ENCODE measurements at places on chromosomes 1 and 21.

- no peak for DNase-seq
Measured at GRCh38 chr21:42269386-42269785, 45.8 kb downstream of the TFF3 start.

- no peak for DNase-seq
Measured at GRCh38 chr1:149928401-149928724, 760 bp upstream of the SF3B4 start.

DNA sequence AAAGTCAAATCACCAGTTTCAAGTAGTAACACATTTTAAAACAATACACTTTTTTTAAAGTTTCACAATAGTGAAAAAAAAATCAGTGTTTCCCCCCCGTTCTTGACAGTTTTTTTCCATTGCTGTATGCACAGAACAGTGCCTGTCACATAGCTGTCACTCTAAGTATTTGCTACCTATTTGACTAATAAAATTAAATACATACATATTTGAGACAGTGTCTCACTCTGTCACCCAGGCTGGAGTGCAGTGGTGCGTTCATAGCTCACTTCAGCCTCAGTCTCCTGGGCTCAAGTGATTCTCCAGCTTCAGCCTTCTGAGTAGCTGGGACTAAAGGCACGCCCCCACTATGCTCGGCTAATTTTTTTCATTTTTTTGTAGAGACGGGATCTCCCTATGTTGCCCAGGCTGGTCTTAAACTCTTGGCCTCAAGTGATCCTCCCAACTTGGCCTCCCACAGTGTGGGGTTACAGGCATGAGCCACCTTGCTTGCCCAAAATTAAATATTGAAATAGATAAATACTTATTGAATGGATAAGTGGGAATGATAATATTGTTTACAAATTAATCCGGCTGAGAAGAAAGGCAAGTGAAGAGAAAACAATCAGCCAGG lies 12.6 kb upstream of the RHBG start:
- no peak for DNase-seq

DNA sequence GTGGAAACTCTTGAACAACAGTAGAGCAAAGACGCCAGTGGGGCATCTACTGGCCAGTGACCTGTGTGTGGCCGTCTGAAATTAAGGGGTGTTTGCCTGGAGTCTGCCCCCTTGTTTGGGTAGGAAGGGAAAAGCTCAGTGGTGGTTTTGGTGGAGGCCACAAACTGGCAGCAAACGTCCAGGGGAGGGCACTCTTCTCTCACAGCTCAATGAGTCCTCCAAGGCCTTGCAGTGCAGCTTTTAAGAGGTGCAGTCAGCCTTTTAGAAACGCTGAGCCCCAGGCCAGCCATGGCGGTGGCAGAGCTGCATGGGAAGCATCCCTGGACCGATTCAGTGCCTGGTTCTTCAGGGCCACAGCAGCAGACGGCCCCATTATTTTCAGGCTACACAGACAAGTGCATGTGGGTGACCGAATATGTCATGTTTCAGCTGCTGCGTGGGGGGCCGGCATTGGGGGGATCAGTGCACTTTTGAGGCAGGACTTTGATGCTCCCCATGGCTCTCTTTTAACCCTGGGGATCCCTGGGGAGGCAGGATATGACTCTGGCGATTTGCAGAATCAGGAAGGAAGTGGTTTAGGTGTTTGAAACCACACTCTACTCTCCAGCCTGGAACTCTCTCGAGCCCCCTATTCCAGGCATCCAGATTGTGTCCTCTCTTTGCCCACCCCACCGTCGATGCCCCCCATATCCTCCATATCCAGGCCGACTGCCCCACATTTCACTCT lies 414.0 kb downstream of the PRDM2 start:
- no peak for DNase-seq

DNA sequence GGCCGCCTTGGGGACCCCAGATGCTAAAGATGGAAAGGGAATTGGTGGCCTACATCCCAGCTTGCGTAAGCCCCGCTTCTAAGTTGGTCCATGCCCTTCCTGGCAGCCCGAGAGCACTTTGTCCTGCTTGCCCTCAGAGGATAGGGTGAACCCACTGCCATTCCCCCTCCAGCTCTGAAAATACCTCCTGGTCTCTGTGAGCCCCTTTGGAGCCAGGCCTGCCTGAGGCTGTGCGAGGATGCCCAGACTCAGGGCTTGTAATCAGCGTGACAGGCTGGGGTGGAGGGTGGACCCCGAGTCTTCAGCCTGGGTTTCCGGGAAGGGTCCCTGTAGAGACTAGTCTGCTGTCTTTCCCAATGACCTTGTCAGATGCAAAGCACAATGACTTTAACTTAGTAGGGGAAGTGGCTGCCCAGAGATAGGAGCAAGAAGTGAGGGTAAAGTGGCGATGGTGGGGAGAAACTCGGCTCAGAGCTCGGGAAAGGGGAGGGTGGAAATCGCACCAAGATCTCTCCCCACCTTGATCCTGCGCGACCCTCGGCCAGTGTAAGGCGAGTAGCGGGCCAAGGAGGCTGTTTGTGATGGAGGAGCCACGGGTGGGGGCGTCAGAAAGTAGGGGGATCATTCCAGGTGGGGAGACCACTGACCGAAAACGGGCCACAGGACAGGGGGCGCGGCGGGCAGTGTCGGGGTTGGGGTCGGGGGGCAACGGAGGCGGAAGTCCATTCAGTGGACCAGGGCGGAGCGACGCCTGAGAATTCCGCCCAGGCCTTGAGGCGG lies 2.7 kb upstream of the HES3 start:
- no peak for DNase-seq

DNA sequence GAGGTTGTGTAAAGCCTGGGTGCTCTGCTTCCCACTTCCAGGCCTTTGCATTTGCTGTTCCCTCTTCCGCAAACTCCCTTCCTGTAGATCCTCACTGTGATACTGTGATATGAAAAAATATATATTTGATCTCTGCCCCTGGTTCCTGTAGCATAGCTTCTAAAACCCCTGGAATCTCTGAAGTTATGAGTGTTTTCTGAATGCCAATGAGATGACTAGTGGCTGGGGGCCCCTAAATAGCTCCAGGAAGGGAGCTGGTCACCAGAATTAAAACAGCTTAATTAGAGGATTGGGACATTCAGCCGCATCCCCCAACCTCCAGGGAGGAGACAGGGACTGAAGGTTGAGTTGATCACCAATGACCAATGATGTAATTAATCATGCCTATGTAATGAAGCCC lies 21.9 kb downstream of the DUSP10 start:
- DNase-seq: no peak

DNA sequence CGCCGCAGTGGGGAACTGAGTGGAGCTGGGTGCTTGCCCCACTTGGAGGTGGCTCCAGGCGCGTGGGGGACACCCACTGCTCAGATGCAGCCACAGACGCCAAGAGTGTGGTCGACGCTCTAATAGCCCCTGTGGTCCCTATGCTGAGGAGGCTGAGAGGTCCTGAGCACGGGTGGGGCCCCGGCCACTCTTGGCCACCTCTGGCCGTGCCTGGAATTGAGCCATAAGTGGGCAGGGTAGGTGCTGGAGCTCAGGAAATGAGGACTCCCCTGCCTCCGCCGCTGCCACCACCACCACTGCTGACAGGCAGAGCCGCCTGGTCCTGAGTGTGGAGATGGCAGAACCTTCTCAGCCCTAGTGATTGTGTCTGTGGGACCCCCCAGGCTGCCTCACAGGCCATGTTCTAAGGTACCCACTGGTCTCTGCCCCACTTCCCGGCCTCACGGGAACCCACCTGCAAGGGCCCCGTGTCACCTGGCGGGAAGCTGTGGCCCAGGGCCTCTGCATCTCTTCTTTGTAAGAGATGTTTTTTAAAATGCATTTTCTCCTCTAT lies 34.6 kb upstream of the DIP2A start:
- no peak for DNase-seq

- DNase-seq: no peak
Measured at GRCh38 chr1:93730621-93731020, 49.0 kb upstream of the BCAR3 start.

DNA sequence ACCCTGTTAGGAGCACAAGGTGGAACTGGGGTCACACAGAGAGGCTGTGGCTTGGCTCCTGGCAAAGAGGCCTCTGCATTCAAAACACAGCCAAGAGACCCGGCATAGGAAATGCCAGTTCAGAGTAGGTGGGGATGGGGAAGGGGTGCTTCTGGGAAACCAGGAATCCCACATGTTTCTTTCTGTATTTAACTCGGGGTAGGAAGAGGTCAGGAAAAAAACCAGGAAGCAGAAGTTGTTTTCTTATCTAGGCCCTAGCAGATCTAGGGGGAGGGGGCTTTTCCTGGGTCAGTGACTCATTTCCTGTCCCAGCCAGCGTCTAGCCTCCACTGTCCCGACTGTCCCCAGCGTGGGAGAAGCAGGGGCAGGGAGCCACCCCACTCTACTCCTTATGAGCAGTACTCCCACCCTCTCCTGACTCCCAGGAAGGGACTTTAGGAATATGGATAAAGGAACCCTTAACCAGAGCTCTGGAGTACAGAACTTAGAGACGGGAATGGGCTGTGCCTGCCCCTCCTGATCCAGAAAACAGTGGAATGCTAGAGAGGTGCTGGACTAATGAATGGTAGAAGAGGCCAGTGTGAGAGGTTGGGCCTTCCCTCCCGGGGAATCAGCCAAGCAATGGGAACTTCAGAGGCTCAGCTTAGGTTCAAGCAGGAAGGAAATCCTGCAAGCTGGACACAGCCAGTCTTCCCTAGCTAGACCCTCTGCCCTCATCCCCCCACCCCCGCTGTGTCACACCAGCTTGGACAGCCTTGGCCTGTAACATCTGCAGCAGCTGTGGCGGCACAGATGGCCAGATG lies 5.7 kb downstream of the FHL3 start:
- no peak for DNase-seq

DNA sequence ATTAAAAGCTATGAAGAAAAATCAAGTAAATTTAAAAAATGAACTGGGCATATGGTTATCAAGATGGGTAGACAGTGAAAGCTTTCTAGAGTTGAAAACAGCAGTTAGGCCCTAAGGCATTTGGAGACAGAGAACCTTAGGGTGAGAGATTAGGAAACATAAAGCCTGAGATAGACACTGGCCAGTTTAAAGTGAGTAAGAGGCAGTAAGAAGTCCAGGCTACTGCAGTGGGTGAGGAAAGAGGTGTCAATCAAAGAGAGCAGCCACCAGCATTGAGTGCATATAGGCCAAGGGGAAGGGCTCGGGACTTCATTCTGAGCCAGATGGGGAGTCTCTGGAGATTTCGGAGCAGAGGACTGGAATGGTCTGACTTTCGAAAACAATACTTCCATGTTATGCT lies 1360.5 kb upstream of the ADGRL4 start:
- DNase-seq: no peak

DNA sequence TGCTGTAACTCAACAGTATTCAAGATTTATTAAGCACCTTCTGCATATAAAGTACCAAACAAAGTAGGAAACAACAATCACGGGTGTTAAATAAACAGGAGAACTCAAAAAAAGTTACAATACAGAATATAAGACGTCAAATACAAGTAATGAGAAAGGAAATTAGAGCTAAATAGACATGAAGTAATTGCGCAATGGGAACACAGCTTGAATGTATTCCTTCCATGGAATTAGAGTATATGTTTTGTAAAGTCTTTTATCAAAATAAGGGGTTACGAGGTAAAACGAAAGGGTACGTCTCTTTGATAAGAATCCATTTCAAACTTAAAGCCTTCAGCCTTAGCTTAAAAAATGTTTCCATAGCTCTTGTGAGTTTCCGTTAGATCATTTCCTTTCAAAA lies 109.1 kb downstream of the SPATA6 start:
- no peak for DNase-seq

DNA sequence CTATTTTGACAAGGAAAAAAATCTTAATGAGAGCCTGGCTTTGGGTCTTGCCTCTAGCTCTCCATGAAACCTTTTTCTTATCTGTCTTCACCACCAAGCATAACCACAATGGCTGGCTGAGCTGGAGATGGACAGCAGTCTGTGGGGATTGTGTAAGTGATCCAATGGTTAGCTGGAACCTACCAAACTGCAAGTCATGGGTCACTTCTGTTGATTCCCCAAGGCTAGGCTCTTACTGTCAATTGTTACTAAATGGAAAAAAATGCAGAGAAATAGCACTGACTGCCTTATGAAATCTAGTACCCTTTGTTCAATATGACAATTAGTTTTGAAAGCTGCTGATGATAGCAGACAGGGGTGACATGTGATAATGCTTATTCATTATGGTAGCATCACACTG lies 359.0 kb downstream of the ST6GALNAC3 start:
- no peak for DNase-seq

DNA sequence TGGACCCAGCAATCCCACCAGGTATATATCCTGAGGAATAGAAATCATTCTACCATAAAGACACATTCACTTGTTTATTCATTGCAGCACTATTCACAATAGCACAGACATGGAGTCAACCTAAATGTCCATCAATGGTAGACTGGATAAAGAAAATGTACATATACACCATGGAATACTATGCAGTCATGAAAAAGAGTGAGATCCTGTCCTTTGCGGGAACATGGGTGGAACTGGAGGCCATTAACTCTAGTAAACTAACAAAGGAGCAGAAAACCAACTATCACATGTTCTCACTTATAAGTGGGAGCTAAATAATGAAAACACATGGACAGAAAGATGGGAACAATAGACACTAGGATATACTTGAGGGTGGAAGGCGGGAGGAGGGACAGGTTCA lies 36.1 kb upstream of the PRKACB start:
- DNase-seq: no peak

- DNase-seq: no peak
Measured at GRCh38 chr1:114102136-114102535, 51.5 kb downstream of the SYT6 start.

- no peak for DNase-seq
Measured at GRCh38 chr21:33206771-33207281, 22.9 kb upstream of the IFNAR2 start.

DNA sequence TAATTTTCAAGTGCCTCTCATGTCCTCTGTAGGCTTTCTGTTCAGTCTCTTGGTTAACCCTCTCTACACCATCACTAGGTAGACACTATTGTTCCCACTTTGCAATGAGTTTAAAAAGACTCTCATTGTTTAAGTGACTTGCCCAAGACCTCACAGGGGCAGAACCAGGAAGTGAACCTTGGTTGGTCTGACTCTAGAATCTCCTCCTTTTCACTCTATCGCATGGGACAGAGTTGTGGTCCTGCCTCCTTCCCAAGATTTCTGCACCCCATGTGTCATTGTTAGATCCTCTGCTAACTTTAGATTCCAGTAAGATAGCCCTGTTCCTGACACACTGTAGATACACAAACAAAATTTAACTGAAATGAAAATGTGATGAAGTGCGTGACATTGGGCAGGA lies 481.7 kb upstream of the USP24 start:
- no peak for DNase-seq

DNA sequence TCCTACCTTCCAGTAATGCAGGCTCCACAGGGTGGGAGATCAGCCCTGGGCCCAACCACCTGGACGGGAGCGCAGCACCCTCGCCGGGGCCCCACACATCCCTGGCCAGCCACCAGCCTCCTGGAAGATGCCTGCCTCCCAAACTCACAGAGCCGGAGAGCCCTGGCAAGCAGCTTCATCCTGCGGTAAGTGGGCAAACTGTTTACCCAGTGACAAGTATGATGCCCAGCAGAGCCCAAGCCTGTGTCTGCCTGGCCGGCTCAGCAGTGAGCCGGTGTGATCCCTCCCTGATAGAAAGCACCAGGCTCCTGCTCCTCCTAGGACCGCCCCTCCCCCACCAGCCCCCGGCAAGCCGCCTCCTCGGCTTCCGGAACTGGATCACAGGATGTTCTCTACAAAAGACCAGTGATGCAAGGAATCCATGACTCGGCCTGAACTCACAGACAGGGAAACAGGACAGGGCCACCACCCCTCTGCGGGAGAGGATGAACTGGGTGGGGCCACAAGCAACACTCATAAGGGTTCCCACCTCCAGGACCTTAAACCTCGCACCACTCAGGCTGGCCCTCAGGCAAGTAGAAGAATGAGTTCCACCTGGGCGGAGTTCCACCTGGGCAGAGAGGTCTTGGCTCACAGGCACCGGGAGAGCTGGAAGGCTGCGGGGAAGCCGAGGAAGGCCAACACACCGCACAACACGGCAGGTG lies 7.9 kb downstream of the ACOT7 start:
- no peak for DNase-seq

- DNase-seq: peak; percentile 62
Measured at GRCh38 chr1:46446646-46447498, 42.8 kb upstream of the DMBX1 start.
